ENCODE measurements at places on chromosomes 3 and 15.

GRCh38 chr3:155744010-155744625, 753 bp downstream of the PLCH1 start:
- DNase-seq, result no peak

- DNase-seq, result no peak
Observed at GRCh38 chr3:43852066-43852465, 161.3 kb downstream of the ABHD5 start.

DNA sequence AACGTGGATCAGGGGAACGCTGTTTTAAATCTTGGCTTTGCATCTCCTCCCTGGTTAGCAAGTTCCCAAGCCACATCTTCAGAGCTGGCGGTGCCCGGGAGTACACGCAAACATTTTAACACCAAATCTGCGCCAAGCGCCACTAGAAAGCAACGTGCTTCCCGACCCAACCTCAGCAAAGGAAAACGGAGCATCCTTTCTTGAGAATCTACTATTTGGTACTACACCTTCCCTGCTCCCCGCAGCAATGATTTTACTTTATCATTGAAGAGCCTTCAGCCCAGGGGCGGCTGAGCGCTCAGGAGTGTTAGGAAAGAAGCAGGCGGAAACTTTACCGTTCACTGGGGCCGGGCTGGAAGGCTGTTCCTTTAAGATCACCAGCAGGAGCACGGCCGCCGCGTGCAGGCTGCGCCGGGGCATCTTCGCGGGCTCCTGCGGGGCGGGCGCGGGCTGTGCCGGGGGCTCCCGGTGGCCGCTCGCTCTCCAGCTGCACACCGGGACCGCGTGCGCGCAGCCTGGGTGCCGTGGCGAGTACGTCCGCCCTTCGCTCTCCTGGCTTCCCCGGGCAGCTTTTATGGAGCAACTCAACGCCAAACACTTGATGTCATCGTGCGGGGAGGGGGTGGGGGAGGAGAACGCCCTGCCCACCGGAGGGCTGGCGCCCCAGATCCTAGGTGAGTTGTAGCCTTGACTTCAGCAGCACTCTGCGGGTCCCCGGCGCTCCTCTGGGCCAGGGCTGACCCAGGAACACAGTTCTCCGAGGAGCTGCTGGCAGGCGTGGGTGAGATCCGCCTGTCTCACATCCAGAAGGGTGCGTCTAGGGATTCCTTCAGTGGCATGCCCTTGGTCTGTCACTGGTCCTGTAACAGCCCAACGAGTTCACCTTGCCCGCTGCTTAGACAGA, at the start of gene CA12:
CA12 (minus strand) TSS at position 546 of the 904 bp plus-strand sequence; CDS start at position 420, 126 bp downstream.
- DNase-seq, result no peak

GRCh38 chr3:5692446-5692845, 504.9 kb downstream of the EDEM1 start:
- DNase-seq, result no peak

GRCh38 chr15:51318382-51319150, 19.8 kb downstream of the CYP19A1 start:
- no peak for DNase-seq

- no peak for DNase-seq
Observed at GRCh38 chr3:40938591-40938990, 260.7 kb upstream of the CTNNB1 start.

- DNase-seq, result no peak
Observed at GRCh38 chr3:51970606-51971300, 3.1 kb downstream of the ABHD14B start.

DNA sequence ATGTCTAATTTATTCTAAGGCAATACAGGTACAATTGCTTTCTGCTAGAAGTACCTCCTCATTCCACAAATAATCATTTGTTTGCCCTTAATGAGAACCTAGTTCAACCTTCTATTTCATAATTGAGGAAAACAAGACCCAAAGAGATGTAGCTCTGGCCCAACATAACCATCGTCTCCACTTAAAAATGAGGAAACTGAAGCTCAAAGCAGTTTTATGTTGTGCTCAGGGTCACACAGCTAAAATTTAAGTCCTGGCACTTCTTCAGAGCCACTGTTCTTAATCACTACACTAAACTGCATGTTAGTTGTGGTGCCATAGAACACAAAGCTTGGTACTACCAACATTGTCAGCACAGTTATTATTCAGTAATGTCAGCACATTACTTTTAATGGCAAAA, 108.0 kb downstream of the SERPINI1 start:
- no peak for DNase-seq

DNA sequence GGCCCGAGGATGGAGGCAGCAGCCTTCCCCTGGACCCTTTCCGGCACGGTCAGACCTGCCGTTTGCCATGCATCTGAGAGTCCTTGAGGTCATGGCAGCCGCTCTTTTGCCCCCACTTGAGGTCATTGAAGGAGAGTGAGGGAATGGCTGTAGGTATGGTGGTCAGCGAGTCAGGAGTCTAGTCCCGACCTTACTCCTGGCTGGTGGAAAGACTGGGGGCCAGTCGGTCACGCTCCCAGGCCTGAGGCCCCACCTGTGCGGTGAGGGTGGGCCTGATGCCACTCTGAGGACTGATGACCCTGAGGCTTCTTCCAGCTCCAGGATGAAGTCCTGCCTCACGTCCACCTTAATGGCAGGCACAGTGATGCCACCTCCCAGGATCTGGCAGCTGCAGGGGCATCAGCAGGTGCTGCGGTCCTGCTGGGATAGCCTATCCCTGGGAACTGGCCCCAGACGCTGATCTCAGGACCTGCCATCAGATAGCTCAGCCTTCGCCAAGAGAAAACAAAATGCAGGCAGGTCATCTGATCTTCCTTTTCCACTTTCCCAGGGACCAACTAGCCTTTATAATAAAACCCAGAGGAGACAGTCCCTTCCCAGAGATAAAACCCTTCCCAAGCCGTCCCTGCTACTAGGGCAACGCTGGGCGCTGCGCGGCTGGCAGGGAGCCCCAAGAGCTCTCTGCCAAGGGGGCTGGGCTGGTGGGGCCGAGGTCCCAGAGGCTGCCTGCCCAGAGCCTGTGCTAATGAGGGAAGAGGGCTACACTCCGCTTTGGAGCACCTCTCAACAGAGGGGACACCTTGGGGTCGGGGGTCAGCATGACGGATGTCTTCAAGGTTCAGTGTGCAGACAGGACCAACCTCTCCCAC, 42.2 kb downstream of the TM2D3 start:
- DNase-seq, result no peak

DNA sequence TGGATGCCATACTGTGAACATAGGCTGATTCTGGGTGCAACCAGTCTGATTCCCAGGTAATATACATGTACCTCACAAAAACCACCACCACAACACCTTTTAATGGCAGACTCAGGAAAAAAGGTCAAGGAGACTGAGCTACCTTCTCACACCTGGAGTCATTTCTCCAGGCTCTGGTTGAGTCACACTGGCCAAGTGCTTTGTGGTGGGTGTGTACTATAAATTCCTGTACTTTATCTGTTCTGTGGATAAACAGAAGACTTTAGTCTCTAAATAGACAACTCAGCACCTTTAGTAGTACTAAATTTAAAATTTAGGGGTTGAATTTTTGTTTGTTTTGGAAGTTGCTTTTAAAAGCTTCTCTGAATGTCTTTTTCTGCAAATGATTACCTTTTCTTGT, 46.7 kb downstream of the TOP2B start:
- no peak for DNase-seq
